ENCODE measurements at places on chromosomes 11 and 22. TPM values are rescaled to one million over a fixed set of nuclear protein-coding genes. Genes with fewer than 3 reads are reported as not detected.

Gene SLC22A8
- total RNA-seq: not detected

Gene SMC1B
- total RNA-seq: not detected

Gene FGF4
- total RNA-seq: not detected

Gene OR10A6
- total RNA-seq: not detected

Gene APOA5
- total RNA-seq: not detected

Gene CLCF1
- total RNA-seq: 14.6 TPM

Gene OR2AT4
- not detected for total RNA-seq

Gene MYH9
- 403 TPM for total RNA-seq

Gene NNMT
- 821 TPM for total RNA-seq

Gene CASP4
- 123 TPM for total RNA-seq

Gene KIAA0930
- total RNA-seq: 32.9 TPM

Gene ALDH3B1
- 14.6 TPM for total RNA-seq

Gene GDPD4
- not detected for total RNA-seq

Gene TRAPPC4
- 47.6 TPM for total RNA-seq

Gene TEX12
- not detected for total RNA-seq

Gene MAJIN
- total RNA-seq: not detected

Gene SNX32
- 0.32 TPM for total RNA-seq

Gene OR10V1
- not detected for total RNA-seq

Gene APOBEC3F
- 1.4 TPM for total RNA-seq

Gene CARNS1
- total RNA-seq: not detected

Gene CARD18
- total RNA-seq: not detected

Gene ATP6V1E1
- 93.3 TPM for total RNA-seq

Gene SSH3
- total RNA-seq: 10.0 TPM

All from cardiac atrium fibroblast (primary cell).